ENCODE measurements at places on chromosomes 11 and 22. TPM values are rescaled to one million over a fixed set of nuclear protein-coding genes. Genes with fewer than 3 reads are reported as not detected.

The PDGFD gene
- 0.27 TPM for total RNA-seq

DNA sequence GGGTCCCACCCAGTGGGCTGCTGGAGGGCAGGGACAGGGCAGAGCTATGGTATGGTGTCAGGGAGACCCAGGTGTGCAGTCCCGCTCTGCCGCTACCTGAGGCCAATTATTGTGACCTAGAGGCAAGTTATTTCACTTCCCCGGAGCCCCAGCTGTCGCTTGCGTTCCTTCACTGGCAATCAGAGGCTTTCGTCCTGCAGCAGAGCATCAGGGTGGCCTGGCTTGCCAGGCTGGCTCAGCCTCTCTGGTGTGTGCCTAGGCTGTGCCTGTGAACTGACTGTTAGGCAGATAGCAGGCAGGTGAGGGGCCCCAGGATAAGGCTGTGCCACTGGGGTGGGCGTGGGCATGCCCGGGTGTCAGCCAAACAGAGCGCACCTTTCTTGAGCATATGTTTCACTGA, 31.4 kb downstream of the GLB1L2 start:
- no peak for DNase-seq
- no peak overlapping the region for H3K4me3 ChIP-seq
- H3K4me1 ChIP-seq = peaks cover 6% of the 10 kb centered on the region
- H3K27me3 ChIP-seq = no peaks in the 10 kb centered on the region
- H3K36me3 ChIP-seq = no peaks in the 10 kb centered on the region

- no peak overlapping the region for H3K4me3 ChIP-seq
- H3K4me1 ChIP-seq = no peaks in the 10 kb centered on the region
- DNase-seq = no peak
Measured at GRCh38 chr11:114273071-114273470, 23.1 kb upstream of the NNMT start.

GRCh38 chr11:9095421-9095820, 4.0 kb upstream of the SCUBE2 start:
- no peaks in the 10 kb centered on the region for H3K27me3 ChIP-seq
- no peaks in the 10 kb centered on the region for H3K4me1 ChIP-seq
- H3K27ac ChIP-seq = no peak overlapping the region
- no peaks in the 10 kb centered on the region for H3K36me3 ChIP-seq
- H3K4me3 ChIP-seq = no peak overlapping the region
- no peak for DNase-seq

- peaks cover 79% of the 10 kb centered on the region for H3K27me3 ChIP-seq
- no peak overlapping the region for H3K4me3 ChIP-seq
- DNase-seq = no peak
- H3K36me3 ChIP-seq = no peaks in the 10 kb centered on the region
- H3K27ac ChIP-seq = no peak overlapping the region
Measured at GRCh38 chr22:22139364-22139763, 105.2 kb upstream of the VPREB1 start.

The ACRV1 gene
- not detected for total RNA-seq

GRCh38 chr11:62116451-62116850, 7.4 kb upstream of the INCENP start:
- H3K4me1 ChIP-seq = peaks cover 24% of the 10 kb centered on the region
- no peak for DNase-seq
- no peaks in the 10 kb centered on the region for H3K36me3 ChIP-seq
- H3K4me3 ChIP-seq = no peak overlapping the region
- no peak overlapping the region for H3K27ac ChIP-seq

GRCh38 chr11:61627850-61628661, 47.2 kb upstream of the SYT7 start:
- H3K4me3 ChIP-seq = no peak overlapping the region
- DNase-seq = no peak
- H3K36me3 ChIP-seq = no peaks in the 10 kb centered on the region

The CD3E gene
- 3.4 TPM for total RNA-seq

The HEPHL1 gene
- 7.6 TPM for total RNA-seq

DNA sequence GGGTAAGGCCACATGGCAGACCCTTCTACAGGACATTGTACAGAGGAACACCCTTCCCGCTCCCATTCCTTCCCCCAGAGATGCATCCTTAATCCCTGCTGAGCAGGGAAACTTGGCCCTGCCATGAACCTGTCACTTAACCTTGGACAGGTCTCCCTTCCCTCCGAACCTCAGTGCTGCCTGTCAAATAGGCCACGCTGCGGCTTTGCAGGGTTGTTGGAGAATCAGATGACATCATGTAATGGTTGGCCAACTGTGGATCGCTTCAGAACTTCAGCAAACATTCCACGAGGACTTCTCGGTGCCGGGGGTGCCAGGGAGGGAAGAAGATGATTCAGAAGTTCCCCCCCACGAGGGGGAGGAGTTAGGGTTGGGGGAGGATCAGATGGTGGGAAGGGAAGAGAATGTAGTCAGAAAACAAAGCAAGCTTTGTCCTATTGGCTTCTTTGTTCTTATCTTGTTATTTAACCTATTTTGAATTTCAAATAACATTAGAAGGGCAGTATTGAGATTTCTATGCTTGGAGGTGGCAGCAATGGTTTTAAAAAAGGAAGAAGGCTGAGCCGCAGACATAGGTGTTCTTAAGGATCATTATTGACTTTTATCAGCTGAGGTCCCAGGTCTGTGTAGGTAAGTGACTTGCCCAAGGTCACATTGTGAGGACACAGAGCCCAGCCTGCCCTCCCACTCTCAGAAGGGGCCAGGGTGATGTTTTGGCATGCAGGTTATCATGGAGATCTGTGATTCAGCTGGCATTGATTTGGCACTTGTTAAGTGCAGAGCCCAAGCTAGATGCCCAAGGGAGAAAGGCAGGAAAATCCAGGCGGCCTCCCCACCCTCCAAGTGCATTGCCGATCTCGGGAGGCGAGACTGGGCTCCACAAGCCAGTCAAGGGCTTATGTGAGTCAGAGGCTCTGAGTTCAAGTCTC, 3.1 kb downstream of the CDC42EP1 start:
- peak overlapping the region; percentile 78 for H3K4me3 ChIP-seq
- H3K27ac ChIP-seq = peak overlapping the region; percentile 98

GRCh38 chr22:23700706-23701105, 9.9 kb downstream of the RGL4 start:
- H3K4me3 ChIP-seq = no peak overlapping the region
- H3K4me1 ChIP-seq = peaks cover 2% of the 10 kb centered on the region
- no peaks in the 10 kb centered on the region for H3K27me3 ChIP-seq
- DNase-seq = no peak
- peaks cover 6% of the 10 kb centered on the region for H3K36me3 ChIP-seq

The OR8G1 gene
- total RNA-seq = not detected

The CREBZF gene
- 14.8 TPM for total RNA-seq

The SLC16A8 gene
- not detected for total RNA-seq

GRCh38 chr11:79199729-79200354, 241.0 kb downstream of the TENM4 start:
- no peak overlapping the region for H3K4me3 ChIP-seq
- no peaks in the 10 kb centered on the region for H3K27me3 ChIP-seq
- DNase-seq = no peak
- H3K36me3 ChIP-seq = no peaks in the 10 kb centered on the region

The SLC37A2 gene
- total RNA-seq = 31.5 TPM

- no peaks in the 10 kb centered on the region for H3K27me3 ChIP-seq
- DNase-seq = no peak
- H3K27ac ChIP-seq = no peak overlapping the region
Measured at GRCh38 chr11:32487270-32487669, 51.9 kb upstream of the WT1 start.

DNA sequence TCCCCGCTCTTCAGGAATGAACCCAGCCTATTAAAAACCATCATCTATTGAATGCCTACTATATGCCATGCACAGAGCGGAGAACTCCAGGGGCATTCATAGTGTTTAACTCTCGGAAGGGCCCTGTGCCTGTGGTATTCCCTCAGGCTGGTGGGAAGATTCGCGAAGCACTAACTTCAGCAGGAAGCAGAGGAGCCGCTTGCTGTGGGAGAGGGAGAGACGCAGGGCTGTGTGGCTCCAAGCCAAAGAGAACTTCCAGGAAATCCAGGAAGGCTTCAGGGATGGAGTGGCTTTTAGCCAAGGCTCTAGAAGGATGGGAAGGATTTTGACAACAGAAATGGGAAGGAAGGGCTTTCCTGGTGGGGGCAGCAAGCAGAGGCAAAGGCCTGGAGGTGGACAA, 103.8 kb downstream of the TP53I11 start:
- no peaks in the 10 kb centered on the region for H3K4me1 ChIP-seq
- no peak overlapping the region for H3K4me3 ChIP-seq
- no peak overlapping the region for H3K27ac ChIP-seq
- no peaks in the 10 kb centered on the region for H3K27me3 ChIP-seq
- no peak for DNase-seq
- H3K36me3 ChIP-seq = no peaks in the 10 kb centered on the region

The TMEM41B gene
- 36.6 TPM for total RNA-seq

DNA sequence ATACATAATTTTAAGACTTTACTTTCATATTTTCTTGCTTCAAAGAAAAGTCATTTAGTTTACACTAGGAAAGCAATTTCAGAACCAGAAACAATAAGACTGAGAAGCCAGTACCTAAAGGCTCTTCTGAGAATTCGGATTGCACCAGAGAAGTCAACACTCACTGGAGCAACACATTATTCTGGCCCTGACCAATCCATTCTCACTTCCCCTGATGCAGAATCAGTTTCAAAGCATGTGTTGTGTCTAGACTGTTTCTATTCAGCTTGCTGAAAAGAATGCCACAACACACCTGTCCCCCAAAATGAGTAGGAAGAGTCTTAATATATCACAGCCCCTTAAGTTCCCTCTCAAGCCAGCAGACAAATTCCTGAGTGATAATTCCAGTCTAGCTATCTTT, 1074.3 kb upstream of the TENM4 start:
- no peaks in the 10 kb centered on the region for H3K36me3 ChIP-seq
- DNase-seq = no peak
- no peaks in the 10 kb centered on the region for H3K27me3 ChIP-seq
- no peaks in the 10 kb centered on the region for H3K4me1 ChIP-seq

- H3K27ac ChIP-seq = no peak overlapping the region
- DNase-seq = no peak
- no peaks in the 10 kb centered on the region for H3K27me3 ChIP-seq
- H3K4me1 ChIP-seq = peaks cover 32% of the 10 kb centered on the region
- no peak overlapping the region for H3K4me3 ChIP-seq
Measured at GRCh38 chr22:42561856-42562255, 8.1 kb downstream of the SERHL2 start.

The DCHS1 gene
- 1.7 TPM for total RNA-seq

- peaks cover 6% of the 10 kb centered on the region for H3K4me1 ChIP-seq
- H3K27ac ChIP-seq = peak overlapping the region; percentile 47
- H3K36me3 ChIP-seq = no peaks in the 10 kb centered on the region
- no peak for DNase-seq
- no peak overlapping the region for H3K4me3 ChIP-seq
- no peaks in the 10 kb centered on the region for H3K27me3 ChIP-seq
Measured at GRCh38 chr11:129323896-129324502, 51.6 kb upstream of the BARX2 start.

DNA sequence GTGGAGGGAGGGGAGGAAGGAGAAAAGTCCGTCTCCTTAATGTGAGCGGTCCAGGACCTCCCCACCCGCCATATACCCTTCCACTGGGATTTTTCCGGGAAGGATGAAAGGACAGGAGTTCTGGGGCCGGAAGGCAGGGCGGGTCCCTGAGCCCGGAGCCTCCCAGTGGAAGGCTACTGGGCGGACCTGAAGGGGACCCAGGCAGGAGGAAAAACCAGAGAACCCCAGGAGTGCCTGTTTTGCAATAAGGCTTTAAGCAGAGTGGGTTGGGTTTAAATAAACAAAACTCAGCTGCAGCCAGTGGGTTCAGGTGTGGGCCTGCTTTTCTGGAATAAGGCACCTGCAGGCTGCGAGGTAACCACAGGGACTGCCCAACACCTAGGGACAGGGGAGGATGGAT, 1.7 kb upstream of the CELSR1 start:
- no peaks in the 10 kb centered on the region for H3K36me3 ChIP-seq
- no peaks in the 10 kb centered on the region for H3K27me3 ChIP-seq
- DNase-seq = no peak

GRCh38 chr11:124160986-124161385, 22.2 kb upstream of the OR10D3 start:
- DNase-seq = no peak
- H3K27ac ChIP-seq = no peak overlapping the region
- H3K27me3 ChIP-seq = no peaks in the 10 kb centered on the region
- H3K36me3 ChIP-seq = no peaks in the 10 kb centered on the region
- no peaks in the 10 kb centered on the region for H3K4me1 ChIP-seq
- H3K4me3 ChIP-seq = no peak overlapping the region

The SCN4B gene
- 0.87 TPM for total RNA-seq

- H3K4me1 ChIP-seq = peaks cover 31% of the 10 kb centered on the region
- no peak overlapping the region for H3K4me3 ChIP-seq
- no peak overlapping the region for H3K27ac ChIP-seq
- H3K27me3 ChIP-seq = no peaks in the 10 kb centered on the region
- no peak for DNase-seq
Measured at GRCh38 chr11:12686246-12687060, 12.2 kb downstream of the TEAD1 start.

- H3K27me3 ChIP-seq = no peaks in the 10 kb centered on the region
- no peaks in the 10 kb centered on the region for H3K4me1 ChIP-seq
- H3K4me3 ChIP-seq = no peak overlapping the region
- H3K36me3 ChIP-seq = no peaks in the 10 kb centered on the region
- DNase-seq = no peak
Measured at GRCh38 chr11:34397120-34397519, 39.3 kb upstream of the ABTB2 start.

DNA sequence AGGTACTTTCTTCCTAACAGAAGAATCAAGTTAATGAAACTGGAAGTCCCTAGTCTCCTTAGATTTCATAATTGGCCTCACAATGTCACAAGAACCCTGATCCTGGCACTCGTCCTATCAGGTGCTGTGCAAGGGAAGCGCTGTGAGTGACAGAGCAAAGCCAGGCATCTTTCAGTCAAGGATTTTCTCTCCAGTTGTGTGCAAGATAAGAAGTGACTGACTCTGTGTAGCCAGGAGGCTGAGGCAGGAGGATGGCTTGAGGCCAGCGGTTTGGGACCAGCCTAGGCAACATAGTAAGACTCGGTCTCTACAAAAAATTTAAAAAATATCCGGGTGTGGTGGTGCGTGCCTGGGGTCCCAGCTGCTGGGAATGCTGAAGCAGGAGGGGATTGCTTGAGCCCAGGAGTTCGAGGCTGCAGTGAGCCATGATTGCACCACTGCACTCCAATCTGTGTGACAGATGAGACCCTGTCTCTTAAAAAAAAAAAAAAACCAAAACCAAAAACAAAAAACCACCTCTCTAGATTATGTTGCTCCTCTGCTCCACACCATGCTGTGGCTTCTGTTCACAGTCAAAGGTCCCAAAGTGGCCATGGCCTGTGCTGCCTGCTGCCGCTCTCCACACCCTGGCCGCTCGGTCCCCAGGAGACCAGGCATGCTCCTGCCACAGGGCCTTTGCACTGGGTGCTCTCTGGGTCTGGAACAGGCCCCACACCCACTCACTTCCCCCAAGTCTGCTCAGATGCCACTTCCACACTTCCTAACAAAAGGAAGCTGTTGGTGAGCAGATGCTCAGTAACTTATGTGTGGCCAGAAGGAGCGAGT, 54.2 kb upstream of the CLDN5 start:
- H3K4me1 ChIP-seq = peaks cover 3% of the 10 kb centered on the region
- H3K27ac ChIP-seq = peak overlapping the region; percentile 41
- no peak overlapping the region for H3K4me3 ChIP-seq
- DNase-seq = no peak
- no peaks in the 10 kb centered on the region for H3K36me3 ChIP-seq
- no peaks in the 10 kb centered on the region for H3K27me3 ChIP-seq

- H3K27me3 ChIP-seq = no peaks in the 10 kb centered on the region
- no peaks in the 10 kb centered on the region for H3K36me3 ChIP-seq
- no peak overlapping the region for H3K27ac ChIP-seq
- no peaks in the 10 kb centered on the region for H3K4me1 ChIP-seq
Measured at GRCh38 chr22:31569126-31569525, 72.8 kb downstream of the SFI1 start.

The MPPED2 gene
- total RNA-seq = 0.79 TPM

All from esophagus squamous epithelium (tissue), 5 donors.